ENCODE measurements at places on chromosomes 2 and 18.

- DNase-seq: peak; percentile 50
Observed at GRCh38 chr2:68832233-68832869, 38.8 kb downstream of the BMP10 start.

GRCh38 chr18:49716035-49716434 is 97.3 kb downstream of the ACAA2 start:
- no peak for DNase-seq

- DNase-seq: no peak
Observed at GRCh38 chr2:54894467-54894866, 155.8 kb downstream of the RTN4 start.

DNA sequence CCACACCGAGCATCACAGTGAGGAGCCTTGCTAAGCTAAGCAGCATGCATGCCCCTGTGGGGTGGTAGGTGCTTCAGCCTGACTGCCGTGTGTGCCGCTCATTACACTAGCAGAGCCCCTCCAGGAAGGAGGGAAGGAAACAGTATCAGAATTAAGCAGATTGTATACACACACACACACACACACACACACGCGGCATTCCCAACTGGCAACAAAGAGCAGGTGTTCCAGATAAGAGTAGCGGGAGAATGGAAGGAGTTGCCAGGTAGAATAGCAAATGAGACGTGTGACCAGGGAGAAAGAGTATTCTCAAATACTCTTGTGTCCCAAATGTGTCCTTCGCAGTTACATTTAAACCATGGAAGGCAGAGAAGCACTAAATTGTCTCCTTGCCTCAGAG is 47.6 kb upstream of the TTC39C start:
- DNase-seq: no peak

DNA sequence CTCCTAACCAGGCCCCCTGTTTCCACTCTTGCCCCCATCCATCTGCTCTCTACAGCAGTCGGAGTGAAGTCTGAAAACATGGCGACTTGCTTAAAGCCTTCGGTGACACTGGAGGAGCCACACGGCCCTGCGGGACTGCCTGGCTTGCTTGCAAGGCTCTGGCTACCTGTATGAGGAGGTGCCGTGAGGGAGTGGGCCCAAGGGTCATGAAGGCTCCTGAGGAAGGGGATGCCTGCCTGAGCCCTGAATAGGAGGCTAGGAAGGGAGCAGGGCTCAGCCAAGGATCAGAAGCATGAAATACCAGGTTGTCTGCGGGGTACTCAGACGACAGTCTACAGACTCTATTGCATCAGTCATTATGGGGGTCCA is 75.4 kb downstream of the EMX1 start:
- DNase-seq: no peak

GRCh38 chr2:32877587-32878510 is 68.9 kb upstream of the LTBP1 start:
- DNase-seq: no peak

- DNase-seq: no peak
Observed at GRCh38 chr2:241885946-241886643, 16.6 kb downstream of the RTP5 start.

- no peak for DNase-seq
Observed at GRCh38 chr2:60499651-60500265, 53.7 kb downstream of the BCL11A start.

DNA sequence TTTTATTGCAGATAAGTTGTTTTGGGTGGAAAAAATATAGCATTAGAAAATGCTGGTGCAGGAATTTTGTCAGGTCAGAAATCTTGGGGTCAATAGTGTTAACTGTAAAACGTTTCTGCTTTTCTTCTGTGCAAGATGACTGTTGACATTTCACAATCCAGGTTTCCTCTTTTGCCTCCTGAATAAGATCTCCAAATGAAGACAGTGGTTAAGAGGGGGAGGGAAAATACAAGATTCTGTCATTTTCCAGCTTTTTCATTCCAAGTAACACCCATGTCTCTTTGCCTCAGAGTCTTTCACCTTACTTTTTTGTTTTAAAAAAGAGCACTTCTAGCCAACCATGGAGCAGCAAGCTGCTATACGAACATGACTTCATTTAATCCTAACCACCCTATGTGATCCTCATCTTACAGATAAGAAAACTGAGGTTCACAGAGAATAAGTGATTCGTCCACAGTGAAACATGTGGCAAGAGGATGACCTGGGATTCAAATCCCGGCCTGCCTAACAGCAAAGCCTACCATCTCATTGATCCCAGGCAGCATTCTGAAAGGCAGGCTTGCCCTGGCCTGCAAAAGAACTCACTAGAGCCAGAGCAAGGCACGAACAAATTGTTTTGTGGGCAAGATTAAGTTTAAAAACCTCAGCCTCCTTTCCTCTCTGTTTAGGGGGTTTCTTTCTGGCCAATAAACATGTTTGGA is 3.0 kb downstream of the PLEK start:
- no peak for DNase-seq

GRCh38 chr2:139790136-139790535 is 1009.9 kb upstream of the NXPH2 start:
- no peak for DNase-seq
